ENCODE measurements at places on chromosomes 2 and 18. TPM values are rescaled to one million over a fixed set of nuclear protein-coding genes. Genes with fewer than 3 reads are reported as not detected.
A peak's percentile ranks its signal among the peaks of the same experiment; 100 is the strongest.

GRCh38 chr2:174524527-174524926, 37.7 kb upstream of the GPR155 start:
- DNase-seq: no peak

GRCh38 chr2:218259099-218259961, 1.5 kb upstream of the GPBAR1 start:
- peak; percentile 97 for DNase-seq

GRCh38 chr2:236980961-236981360, 104.7 kb upstream of the COPS8 start:
- no peak for DNase-seq

GRCh38 chr2:134104754-134105153, 149.1 kb upstream of the MGAT5 start:
- no peak for DNase-seq

DNA sequence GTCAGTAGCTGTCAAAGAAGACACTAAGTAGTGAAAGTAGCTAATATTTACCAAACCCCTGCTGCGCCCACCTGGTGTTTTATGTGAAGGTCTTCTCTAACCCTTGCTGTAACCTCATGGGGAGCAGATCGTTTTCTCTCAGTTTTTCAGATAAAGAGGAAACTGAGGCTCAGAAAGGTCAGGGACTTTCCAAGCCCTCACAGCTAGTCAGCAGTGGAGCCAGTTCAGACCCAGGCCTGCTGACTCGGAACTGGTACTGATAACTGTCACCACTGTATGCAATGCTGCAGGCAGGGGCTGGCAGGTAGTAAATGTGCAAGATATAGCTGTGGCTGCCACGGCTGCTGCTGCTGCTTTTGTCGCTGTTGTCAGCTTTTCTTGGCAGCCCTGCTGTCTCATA, 69.1 kb downstream of the LRRFIP1 start:
- DNase-seq: no peak

DNA sequence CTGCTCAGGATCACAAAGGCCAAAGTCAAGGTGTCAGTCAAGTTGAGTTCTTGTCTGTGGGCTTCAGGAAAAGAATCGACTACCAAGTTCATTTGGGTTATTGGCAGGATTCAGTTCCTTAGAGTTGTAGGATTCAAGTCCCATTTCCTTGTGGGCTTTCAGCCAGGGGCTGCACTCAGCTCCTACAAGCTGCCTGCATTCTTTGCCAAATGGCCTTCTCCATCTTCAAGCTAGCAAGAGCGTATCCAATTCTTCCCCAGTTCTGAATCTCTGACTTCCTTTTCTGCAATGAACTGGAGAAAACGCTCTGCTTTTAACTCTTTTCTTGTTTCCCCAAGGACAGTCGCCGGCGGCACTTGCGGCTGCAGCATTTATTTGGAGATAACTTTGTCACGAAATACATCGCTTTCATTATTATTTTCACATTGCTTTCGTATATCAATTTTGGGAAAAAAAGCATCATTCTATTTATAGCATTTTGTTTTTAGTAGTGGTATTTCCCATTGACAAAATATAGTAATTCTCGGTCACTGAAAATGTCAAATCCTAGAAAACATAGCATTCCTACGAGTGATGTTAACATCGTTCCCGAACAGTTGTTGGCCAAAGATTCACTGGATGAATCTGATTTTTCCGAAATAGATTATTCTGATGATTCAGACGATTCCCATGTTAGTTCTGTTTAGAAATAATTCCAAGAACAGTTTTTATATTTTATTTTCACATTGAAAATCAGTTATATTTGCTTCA, 59.6 kb upstream of the SERPINE2 start:
- no peak for DNase-seq

The ANKRD29 gene
- total RNA-seq: 0.43 TPM

The DES gene
- 35.8 TPM for total RNA-seq

The PRADC1 gene
- total RNA-seq: 14.2 TPM

The CRIM1 gene
- total RNA-seq: 949 TPM

The ZC3H15 gene
- total RNA-seq: 84.2 TPM

Measured in fibroblast of villous mesenchyme (primary cell).